NB4 (cell line): ENCODE measurements at places on chromosomes 2 and 18.

DNA sequence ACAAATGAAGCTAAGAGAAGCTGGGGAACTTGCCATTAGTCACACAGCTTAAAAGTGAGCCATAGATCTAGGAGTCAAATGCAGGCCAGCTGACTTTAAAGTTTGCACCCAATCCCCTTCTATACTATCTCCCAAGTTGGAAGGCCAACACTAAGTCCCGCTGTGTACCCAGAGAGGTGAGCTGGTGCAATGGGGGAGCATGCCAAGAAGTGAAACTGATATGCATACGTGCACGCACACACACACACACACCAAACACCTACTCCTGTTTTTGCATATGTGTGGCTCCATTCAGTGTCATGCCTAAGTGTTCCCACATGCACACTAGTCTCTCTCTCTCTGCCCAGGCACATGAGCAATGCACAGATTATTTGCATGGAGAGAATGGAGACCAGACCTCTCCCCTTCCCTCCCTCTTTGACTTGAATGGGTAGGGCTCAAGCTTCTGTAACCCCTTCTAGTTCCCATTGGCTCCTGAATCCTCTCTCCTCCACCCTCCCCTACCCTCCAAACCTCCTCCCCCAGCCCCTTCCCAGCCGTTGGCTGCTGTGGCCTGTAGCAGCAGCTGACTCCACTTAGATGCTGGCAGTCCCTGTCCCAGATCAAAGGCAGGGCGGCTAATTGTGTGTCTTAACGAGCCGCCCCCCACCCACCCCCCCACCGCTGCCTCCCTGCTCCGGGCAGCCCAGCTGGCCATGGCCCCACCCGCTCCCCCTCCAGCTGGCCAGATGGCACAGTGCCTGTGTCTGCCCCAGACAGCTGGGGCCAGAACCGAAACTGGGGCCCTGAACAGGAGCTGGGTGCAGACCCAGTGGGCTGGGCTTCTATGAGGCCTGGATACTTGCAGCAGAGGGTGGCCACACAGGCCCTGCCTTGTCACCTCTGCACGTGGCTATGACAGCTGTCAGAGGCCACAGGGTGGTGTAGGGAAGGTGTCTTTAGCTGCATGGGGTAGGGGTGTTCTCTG is 5.6 kb downstream of the WNT10A start:
- DNase-seq, result no peak

DNA sequence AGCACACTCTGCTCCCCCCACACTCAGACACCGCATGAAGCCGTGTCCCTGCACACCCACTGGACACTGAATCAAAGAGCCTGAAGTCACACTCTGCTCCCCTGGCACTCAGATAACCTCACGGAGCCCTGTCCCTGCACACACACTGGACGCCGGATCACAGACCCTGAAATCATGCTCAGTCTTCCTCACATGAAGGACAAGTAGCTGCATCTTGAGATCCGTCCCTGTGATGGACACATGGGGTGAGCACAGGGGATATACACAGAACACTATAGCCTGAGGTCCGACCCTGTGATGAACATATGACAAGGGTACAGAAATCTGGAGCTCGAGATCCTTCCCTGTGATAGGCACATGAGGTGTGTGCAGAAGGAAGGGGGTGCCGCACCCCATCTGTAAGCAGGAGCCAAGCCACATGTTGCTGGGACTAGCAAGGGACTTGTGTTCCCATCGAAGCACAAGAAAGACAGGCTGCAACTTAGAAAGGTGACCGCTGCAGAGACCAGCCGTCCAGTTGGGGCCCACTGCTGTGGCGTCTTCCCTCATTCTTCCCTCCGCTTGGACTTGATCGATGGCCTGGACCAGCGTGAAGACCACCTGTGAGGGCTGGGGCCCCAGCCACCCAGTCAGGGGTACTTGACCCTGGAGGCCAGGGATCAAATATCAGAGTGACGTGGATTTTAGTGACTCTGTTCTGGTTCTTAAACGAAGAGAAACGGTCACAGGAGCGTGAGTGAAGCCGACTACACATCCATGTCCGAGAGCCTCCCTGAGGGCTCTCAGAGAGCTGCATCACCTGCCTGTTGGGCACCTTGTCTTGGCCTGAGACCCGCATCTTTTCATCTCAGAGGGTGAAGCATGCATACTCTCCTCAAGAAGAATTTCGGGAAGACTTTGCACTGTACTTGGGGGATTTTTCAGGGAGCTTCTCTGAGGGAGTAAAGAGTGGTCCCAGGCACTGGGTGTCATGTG is 391.7 kb upstream of the SALL3 start:
- no peak for DNase-seq

GRCh38 chr2:74205113-74205512 is 6.7 kb downstream of the MTHFD2 start:
- no peak for DNase-seq

DNA sequence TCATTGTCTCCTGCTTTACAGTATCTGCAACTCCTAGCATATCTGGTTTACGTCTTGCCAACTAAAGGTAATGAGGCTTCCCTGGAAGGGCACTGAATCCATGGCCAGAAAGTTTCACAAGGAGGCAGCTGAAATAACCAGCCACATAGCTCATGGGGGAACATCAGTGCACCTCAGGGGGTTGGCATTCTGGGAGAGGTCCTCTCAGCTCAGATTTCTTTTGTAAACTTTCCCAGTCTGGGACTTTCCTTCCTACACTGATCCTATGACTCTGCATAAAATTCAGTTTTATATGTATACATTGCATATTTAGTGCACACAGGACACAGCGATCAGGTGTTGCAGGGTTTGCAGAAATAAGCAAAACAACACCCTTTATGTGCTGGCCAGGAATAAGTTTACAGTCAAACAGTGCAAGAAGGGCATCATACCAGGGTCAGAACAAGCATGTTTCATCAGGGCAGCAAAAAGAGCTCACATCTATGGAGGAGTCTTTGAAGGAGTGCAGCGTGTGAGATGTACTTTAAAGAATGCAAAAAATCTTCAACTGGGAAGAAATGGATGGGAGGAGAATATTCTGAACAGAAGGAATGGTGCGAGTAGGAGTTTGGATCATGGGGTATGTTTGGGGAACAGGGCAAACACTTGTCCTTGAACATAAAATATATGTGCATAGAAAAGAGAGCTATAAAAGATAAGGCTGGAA is 240.6 kb upstream of the RAB12 start:
- no peak for DNase-seq

- peak; percentile 50 for DNase-seq
These were observed 19.7 kb upstream of the STPG4 start for GRCh38 chr2:47174733-47175361.

DNA sequence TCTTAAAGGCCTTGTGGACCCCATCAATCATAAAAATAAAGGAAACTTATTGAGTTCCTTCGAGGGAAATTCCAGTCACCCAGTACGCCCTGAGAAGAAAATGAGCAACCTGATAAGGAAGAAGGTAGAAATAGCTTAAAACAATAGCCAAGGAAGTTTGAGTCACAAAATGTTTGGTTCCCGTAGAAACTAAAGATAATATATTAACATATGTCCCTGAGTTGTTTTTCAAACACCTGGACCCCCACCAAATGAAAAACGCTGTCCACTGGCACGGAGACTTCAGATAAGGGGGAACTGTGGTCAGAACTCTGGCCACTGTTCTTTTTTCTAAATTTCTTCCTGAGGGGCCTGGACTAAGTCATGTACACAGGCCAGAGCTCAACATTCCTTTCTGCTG is 669.1 kb downstream of the ADCYAP1 start:
- no peak for DNase-seq

GRCh38 chr18:52992041-52992440 is 652.0 kb downstream of the DCC start:
- DNase-seq, result peak; percentile 84

GRCh38 chr2:187689372-187689771 is 135.1 kb upstream of the TFPI start:
- no peak for DNase-seq

- DNase-seq, result no peak
These were observed 340.6 kb downstream of the DYSF start for GRCh38 chr2:71793926-71794325.
